ENCODE measurements at places on chromosomes 7 and 10.
A peak's percentile ranks its signal among the peaks of the same experiment; 100 is the strongest.

DNA sequence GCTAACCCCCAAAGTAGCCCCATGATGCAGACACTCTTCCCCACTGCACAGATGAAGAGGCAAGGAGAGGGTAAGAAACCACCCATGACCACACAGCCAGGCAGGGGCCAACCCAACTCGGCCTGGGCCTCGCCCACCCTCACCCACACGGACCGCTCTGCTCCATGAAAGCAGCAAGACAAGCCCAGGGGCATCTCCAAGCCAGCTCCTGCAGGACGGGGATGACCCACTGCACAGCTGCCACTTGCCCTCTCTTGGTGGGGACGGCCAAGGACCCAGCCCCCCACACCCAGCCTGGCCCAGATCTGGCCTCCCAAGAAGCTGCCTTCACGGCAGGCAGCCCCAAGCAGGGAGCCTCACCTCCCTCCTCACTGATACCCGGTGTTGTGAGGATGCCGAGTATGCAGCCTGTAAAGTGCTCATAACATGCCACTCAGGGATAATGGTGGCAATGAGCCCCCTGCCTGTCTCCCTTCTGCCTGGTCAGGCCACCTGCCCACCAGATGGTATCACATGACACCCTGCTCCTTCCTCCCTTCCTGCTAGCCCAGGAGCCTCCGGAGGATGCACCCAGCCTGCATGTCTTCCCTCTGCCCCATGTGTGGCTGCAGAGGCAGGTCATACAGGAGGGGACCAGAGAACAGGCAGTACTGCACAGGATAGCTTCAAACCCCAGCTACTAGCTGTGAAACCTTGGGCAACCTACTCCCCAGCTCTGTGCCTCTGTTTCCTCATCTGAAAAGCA lies 23.3 kb downstream of the OGDHL start:
- DNase-seq: no peak

DNA sequence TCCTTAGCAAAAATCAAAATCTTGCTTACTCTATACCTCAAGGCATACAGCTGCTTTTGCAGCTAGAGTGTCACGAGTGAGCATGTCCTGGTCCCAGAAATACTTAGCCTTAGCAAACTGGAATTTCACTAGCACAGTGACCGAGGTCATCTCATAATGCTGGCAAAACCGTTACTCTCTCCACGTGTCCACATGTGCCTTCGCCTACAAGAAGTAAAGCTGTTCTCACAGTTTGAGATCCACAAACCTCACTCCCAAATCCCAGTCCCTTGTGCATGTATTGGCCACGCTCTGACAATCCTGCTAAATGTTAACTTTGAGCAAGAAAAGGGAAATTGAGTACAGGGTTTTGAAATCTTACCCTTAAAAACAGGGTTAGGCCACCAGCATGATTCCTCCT lies 111.0 kb upstream of the PLXDC2 start:
- DNase-seq: no peak

- DNase-seq: peak; percentile 69
Observed at GRCh38 chr10:71829171-71829570, 21.9 kb downstream of the PSAP start.

DNA sequence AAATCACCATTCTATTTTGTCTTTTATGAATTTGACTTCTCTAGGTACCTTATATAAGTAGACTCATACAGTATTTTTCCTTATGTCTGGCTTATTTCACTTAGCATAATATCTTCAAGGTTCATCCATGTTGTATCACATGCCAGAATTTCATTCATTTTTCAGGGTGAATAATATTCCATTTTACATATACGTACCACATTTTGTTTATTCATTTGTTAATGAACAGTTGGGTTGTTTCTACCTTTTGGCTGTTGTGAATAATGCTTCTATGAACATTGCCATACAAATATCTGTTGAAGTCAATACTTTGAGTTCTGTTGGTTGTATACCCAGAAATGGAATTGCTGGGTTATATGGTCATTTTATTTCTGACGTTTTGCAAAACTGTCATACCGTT lies 20.7 kb downstream of the AHCYL2 start:
- DNase-seq: no peak

- DNase-seq: no peak
Observed at GRCh38 chr10:107913317-107914294, 749.1 kb upstream of the SORCS1 start.

GRCh38 chr7:90474284-90475210 lies 5.1 kb downstream of the PTTG1IP2 start:
- no peak for DNase-seq

- DNase-seq: no peak
Observed at GRCh38 chr7:94295850-94296249, 98.8 kb upstream of the COL1A2 start.

- no peak for DNase-seq
Observed at GRCh38 chr7:27351786-27352185, 109.2 kb downstream of the EVX1 start.

- no peak for DNase-seq
Observed at GRCh38 chr7:93981480-93981874, 22.7 kb downstream of the BET1 start.

- no peak for DNase-seq
Observed at GRCh38 chr7:20152511-20152910, 64.7 kb downstream of the MACC1 start.

- no peak for DNase-seq
Observed at GRCh38 chr10:12791728-12792127, 209.8 kb downstream of the CCDC3 start.

DNA sequence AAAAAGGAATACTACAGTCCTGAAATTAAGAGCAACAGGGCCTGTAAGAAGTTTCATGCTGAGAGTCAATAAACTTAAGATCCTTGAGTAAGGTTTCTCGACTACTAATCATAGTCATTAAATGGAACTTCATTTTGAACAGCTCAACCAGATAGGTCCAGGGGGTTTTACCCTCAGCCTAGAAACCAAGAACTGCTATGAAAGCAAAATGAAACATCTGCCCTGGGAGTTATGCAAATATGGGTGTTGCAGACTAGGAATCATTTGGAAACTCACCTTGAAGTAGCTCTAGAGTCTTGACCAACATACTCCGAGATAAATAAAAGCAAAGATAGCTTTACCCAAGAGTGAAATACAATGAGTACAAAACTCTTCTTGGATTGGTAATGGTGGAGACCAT lies 128.0 kb downstream of the HGF start:
- DNase-seq: no peak

- DNase-seq: no peak
Observed at GRCh38 chr10:34109952-34110702, 705.0 kb downstream of the PARD3 start.

DNA sequence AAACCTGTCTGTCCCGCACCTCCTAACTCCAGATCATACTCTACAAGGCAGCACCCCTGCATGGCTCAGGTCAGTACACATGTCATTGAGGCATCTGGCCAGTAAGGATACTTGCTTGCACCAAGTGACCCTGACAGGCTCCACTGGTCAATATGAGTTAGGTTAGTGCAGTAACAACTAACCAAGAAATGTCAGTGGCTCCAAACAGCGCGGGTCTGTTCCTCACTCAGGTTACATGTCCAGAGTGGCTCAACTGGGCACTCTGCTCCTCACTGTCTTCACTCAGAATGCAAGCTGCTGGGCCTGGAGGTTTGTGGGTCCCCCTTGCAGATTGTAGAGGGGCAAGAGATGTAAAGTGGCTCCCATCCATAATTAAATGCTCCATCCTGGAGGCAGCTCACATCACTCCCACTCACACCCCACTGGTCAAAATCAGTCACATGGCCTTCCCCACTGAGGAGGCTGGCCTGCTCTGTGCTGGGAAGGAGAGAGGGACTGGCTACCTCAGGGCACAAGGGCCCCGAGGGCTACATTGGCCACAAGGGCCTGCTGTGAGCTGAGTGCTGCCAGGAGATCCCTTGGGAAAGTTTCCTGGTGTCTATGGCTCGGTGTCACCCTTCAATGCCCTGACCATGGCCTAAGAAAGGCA lies 109.1 kb upstream of the GDF10 start:
- no peak for DNase-seq

DNA sequence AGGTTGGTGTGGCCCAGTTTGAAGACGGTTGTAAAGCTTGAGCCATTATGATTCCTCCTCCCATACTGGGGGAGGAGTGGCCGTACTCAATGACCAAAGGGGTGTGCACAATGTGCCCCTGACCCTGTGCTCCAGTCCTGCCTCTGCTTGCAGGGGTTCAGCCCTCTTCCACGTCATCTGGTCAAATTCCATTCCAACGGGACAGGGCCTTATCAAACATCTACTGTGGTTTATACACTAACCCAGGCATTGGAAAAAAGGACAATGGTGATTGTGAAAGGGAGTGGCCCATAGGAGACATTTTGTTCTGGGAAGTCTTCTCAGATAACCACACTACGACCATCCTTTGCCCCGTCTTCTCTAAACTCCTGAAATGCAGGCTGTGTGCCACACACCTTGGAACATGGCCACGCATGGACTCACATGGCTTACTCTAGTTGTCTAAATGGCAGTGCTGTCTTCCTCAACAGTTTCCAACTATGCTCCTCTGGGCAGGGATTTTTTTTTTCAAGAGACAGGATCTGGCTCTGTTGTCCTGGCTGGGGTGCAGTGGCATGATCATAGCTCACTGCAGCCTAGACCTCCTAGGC lies 103.0 kb downstream of the JCAD start:
- DNase-seq: no peak

GRCh38 chr10:77097625-77098024 lies 540.0 kb downstream of the KCNMA1 start:
- no peak for DNase-seq

GRCh38 chr7:18520450-18521235 lies 25.1 kb downstream of the HDAC9 start:
- no peak for DNase-seq

GRCh38 chr7:41696323-41696916 lies 6.5 kb downstream of the INHBA start:
- DNase-seq: peak; percentile 60

DNA sequence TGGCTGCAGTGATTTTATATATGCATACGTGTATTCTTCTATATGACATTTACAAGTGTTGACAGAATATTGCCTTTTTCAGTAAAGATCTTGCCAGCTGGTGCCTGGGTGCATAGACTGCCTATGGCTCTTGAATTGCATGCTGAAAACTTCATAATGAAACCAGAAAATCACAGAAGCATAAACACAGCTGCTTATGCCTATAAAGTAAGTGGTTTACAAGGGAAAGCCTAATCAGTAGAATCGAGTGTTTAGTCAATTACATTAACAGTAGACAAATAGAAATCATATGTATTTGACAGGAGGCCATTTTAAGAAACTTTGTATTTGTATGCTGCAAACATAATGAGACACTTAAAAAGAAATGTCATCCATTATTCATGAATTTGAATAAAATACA lies 82.5 kb downstream of the TMEM168 start:
- DNase-seq: no peak

Data from hematopoietic multipotent progenitor cell treated with erythropoietin and hydrocortisone succinate and interleukin-3 and kit ligand, for 8 days (in vitro differentiated cells).